Kidney epithelial cell (primary cell): ENCODE measurements at places on chromosomes 3 and 15. TPM values are rescaled to one million over a fixed set of nuclear protein-coding genes. Genes with fewer than 3 reads are reported as not detected.

The ZNF502 gene
- 3.4 and 3.9 TPM in 2 replicates for total RNA-seq

The SMAD6 gene
- total RNA-seq: 8.3 and 9.0 TPM in 2 replicates

- no peak for DNase-seq
These were observed 42.8 kb upstream of the MLF1 start for GRCh38 chr3:158528076-158528674.

DNA sequence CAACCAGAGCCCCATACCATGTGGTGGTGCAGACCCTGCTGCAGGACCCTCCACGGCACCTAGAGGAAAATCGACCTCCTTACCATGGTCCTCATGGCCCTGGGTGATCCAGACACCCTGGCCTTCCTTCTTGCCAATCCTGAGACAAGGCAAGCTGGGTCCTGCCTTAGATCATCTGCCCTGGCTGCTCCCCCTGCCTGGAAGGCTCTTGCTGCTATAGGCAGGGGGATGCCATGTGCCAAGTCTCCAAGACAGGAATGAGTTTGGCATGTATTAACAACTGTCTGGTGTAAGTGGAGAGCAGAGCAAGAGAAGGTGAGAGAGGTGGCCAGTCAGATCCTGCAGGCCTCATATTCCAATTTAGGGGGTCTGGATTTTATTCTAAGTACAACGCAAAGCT lies 7.5 kb downstream of the HEG1 start:
- DNase-seq: no peak

GRCh38 chr3:185365291-185366073 lies 2.5 kb downstream of the MAP3K13 start:
- no peak for DNase-seq

GRCh38 chr3:170863816-170864215 lies 6.2 kb downstream of the RPL22L1 start:
- DNase-seq: no peak
